Sigmoid colon (tissue), 7 donors: ENCODE measurements at places on chromosomes 7 and 10. TPM values are rescaled to one million over a fixed set of nuclear protein-coding genes. Genes with fewer than 3 reads are reported as not detected.

DNA sequence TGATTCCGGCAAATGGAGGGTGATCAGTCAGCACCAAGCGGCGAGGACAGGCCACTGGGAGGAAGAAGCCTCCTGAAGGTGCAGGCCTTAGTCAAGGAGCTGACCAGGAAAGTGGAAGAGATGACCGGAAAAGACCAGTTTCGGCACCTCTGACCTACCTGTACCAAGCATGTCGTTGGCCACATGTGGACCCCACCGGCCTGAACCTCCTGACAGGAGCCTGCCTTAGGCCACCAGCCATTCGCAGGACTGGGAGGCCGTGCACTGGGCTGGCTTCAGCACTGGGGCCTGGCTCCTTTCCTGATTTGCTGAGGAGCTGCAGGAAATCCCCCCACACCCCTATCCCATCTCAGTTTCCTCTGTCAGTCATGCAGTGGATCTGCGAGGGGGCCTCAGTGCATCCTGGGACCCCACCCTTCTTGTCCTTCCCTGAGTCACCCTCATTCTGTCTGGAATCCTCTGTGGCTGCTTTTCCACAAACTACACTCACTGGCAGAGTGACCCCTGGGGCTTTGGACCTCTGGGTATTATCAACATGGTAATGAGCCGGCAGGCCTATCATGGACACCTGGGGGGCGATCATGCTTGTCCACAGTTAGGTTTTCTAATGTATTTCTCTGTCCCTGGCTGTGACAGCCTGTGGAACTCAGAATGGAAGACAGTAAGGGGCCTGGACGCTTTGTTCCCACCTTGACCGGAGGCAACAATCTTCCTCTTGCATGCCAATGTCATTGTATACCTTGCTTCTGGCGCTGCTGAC is 33.0 kb downstream of the RAMP3 start:
- no peak for DNase-seq

GRCh38 chr7:55212838-55213237 is 152.3 kb upstream of the LANCL2 start:
- no peak for DNase-seq

DNA sequence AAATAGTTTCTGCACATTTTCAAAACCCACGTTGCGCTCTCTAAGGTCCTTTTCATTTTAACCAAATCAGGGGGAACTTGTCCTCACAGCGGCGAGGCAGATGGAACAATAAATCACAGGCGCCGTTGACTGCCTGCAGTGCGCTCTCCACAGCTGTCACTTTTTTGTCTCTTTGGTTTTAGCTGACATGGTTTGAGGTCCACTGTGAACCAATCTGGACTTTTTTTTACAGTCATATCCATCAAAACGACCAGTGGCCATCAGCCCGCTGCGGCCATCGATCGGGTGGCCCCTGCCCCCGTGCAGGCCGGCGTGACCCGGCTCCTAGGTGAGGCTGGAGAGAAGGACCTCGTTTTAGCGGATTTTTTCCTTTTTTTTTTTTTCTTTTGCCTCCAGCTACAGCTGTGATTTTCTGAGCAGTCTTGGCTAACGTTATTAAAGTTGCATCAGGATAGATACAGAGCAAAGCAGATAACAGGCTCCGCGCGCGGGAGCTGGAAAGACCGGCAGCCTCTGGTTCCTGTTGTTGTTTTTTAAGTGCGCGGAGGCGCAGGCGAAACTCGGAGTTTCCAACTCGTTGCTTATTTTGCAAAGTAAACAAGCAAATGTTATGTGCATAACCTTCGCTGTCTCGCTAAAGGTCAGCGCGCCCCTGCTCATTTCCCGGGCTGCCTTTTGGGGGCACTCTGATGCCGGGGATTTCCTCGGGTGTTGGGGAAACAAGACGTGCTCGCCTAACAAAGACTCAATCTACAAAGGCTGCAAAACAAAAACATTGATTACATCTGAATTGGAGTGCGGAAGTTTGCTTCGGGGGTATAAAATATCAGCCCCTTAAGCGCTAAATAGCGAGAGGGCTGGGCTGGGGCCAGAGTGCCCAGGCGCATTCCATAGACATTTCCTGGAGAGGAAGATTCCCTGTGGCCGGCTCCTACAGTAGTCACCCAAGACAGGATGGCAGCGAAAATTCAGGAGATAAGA is 414.8 kb upstream of the MKI67 start:
- no peak for DNase-seq

GRCh38 chr7:36795451-36796021 is 71.2 kb upstream of the AOAH start:
- no peak for DNase-seq

- no peak for DNase-seq
Measured at GRCh38 chr7:136256491-136256890, 279.3 kb upstream of the MTPN start.

DNA sequence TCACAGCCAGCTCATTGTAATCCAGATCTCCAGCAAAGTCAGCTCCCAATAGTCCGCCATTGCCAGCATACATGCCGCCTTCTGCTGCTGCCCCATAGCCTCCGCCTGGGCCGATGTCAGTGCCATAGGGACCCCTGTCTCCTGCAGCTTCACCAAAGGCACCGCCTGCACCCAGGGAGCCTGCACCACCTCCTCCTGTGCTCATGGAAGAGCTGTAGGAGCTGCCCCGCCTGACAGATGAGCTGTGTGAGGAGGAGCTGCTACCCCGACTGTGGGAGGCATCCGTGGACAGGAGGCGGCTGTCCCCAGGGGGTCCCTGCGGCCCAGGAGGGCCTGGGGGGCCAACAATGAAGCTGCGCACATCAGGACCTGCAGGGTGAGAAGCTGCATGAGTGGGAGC is 51.7 kb downstream of the COL17A1 start:
- DNase-seq, result no peak

DNA sequence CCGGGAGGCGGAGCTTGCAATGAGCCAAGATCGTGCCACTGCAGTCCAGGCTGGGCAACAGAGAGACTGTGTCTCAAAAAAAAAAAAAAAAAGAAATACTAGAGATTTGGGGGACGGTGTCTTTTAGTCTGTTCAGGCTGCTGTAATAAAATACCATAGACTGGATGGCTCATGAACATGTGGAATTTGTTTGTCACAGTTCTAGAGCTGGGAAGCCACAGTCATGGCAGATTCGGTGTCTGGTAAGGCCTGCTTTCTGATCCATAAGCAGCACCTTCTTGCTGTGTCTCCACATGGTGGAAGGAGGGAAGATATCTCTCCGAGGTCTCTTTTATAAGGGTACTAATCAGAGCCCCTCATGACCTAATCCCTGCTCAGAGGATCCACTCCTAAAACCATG is 102.7 kb upstream of the MKLN1 start:
- no peak for DNase-seq

DNA sequence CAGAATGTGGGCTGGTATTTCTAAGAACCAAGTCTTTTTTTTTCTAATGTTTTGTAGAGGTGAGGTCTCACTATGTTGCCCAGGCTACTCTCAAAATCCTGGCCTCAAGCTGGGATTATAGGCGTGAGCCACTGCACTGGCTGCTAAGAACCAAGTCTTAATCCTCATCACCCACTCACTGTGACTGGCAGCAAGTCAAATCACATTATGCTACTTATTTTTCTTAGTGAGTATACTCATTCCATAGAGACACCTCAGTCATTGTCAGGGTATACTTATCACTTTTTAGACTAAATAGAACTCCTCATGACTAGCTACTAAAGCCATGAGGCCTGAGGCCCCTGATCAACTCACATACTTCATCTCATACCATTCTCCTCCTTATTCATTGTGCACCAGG is 116.1 kb downstream of the STRA8 start:
- DNase-seq, result no peak

GRCh38 chr7:94176694-94177200 is 172.6 kb upstream of the BET1 start:
- DNase-seq, result no peak

- DNase-seq, result no peak
Measured at GRCh38 chr10:108360187-108360586, 1195.7 kb upstream of the SORCS1 start.

DNA sequence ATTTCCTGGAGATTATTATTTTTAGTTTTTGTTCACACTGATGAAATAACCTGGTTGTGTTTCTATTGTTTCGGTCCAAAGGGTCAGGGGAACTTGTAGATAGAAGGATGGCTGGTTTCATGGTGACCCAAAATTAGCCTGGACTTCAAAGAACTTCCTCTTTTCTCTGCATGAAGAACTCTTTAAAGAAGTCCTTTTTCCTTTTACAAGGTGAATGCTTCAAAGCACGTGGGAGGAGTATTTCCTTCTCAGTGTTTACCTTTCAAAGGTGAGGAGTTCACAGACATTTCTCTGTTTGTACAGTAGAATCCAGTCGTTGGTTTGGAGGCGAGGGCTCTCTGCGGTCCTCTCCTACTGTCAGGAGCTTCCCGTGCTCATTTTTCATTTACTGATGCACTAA is 561.7 kb downstream of the GATA3 start:
- DNase-seq, result no peak

DNA sequence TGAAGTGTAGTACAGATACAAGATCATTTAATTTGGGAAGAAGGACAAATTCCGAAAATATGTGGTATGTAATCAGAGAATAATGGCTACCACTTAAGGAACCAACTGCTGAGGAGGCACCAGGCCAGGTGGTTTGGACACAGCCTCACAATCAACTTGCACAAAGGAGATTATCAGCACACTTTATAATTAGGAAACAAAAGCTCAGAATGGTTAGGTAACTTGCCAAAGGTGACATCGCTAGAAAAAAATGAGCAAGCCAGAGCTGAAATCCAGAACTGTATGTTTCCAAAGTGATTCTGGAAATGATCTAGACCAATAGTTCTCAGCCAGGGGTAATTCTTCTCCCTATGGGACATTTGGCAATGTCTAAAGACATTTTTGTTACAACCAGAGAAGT is 36.6 kb downstream of the ERCC6 start:
- no peak for DNase-seq

DNA sequence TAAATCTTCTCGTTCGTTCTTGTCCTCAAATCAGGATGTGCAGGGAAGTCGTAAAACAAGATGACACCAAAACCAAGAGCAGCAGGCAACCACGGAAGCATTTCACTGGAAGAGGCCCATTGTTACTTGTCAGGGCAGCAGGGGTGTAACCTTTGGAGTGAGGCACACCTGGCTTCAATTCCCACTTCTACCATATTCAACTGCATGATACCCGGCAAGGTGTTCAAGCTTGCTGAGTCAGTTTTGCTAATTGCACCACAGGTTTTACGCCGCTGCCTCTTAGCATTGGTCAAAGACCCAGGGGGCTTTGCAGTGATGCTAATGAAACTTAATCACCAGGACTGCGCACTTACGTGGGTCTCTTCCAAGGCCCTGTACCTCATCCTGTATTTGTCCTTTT is 50.0 kb upstream of the PTER start:
- no peak for DNase-seq

DNA sequence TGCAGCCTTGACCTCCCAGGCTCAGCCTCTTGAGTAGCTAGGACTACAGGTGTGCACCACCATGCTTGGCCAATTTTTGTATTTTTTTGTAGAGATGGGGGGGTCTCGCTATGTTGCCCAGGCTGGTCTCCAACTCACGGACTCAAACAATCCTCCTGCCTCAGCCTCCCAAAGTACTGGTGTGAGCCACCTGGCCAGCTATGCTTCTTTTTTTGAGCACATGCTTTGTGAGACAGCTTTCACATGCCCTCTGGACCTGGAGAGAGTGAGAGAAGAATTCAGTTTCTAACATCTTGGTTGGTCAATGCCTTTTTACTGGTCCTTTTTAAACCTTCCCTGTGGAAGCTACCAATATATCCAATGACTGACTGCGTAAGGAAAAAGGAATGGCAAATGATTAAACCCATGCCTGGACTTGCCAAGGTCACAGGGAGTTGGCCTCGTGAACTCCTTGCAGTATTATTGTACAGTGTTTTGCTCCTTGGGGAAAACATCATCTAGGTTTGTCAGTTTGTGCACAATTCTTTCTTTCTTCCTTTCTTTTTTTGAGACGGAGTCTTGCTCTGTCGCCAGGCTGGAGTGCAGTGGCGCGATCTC is 6.2 kb upstream of the FOXK1 start:
- no peak for DNase-seq

- DNase-seq, result no peak
Measured at GRCh38 chr10:90635111-90635765, 222.6 kb downstream of the HTR7 start.

GRCh38 chr10:9219860-9220259 is 1165.4 kb downstream of the GATA3 start:
- DNase-seq, result no peak

GRCh38 chr10:22544325-22545068 is 169.9 kb downstream of the PIP4K2A start:
- no peak for DNase-seq

DNA sequence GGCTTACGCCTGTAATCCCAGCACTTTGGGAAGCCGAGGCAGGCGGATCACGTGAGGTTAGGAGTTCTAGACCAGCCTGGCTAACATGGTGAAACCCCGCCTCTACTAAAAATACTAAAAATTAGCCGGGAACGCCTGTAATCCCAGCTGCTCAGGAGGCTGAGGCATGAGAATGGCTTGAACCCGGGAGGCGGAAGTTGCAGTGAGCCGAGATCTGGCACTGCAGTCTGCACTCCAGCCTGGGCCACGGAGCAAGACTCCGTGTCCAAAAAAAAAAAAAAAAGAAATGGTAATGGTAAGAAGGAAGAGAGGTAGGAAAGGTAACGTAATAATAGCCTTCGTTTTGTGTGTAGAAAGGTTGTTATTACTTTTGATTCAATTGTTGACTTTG is 1.2 kb downstream of the HSPA14 start:
- no peak for DNase-seq

DNA sequence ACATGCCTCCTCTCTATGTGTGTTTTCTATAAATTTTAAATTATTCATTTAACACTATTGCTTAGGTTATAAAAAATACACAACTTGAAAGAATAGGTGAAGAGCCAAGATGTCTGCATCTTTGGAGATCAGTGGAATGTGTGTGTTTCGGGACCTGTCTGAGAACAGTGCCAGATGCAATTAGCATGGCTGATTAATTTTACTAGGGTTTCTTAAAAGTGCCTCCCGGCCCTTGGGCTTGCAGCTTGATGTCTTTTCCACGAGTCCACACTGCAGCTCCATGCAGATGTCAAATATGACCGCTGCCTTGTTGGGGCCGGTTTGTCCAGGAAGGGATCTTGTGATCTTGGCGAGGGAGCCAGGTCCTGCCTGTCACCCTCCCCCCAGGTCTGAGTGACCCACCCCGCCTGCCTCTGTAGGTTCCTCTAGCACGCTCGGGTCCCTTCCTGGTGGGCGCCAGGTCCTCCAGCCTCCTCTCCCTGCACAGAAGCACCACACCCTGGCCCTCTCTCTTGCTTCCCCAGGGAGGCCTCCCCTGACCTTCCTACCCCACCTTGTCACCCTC is 20.7 kb downstream of the LHPP start:
- no peak for DNase-seq

GRCh38 chr7:2855386-2855785 is 11.3 kb upstream of the GNA12 start:
- no peak for DNase-seq

MEPCE gene
- 26.0 TPM for total RNA-seq

DPYSL4 gene
- 0.82 TPM for total RNA-seq

TMEM229A gene
- total RNA-seq, result 0.71 TPM

ZNF804B gene
- total RNA-seq, result not detected

SPDYE2B gene
- not detected for total RNA-seq

PAPOLB gene
- not detected for total RNA-seq

STRIP2 gene
- 0.49 TPM for total RNA-seq

MAP3K8 gene
- total RNA-seq, result 16.9 TPM

OR9A2 gene
- total RNA-seq, result not detected

PRTFDC1 gene
- 17.2 TPM for total RNA-seq

NAT16 gene
- not detected for total RNA-seq

COL13A1 gene
- total RNA-seq, result 5.7 TPM
